Brain microvascular endothelial cell (primary cell): ENCODE measurements at places on chromosomes 6 and 20.

- peak; percentile 9 for DNase-seq
Observed at GRCh38 chr6:113306552-113307145, 550.5 kb upstream of the MARCKS start.

GRCh38 chr6:57123111-57123510 lies 33.1 kb downstream of the ZNF451 start:
- DNase-seq, result no peak

DNA sequence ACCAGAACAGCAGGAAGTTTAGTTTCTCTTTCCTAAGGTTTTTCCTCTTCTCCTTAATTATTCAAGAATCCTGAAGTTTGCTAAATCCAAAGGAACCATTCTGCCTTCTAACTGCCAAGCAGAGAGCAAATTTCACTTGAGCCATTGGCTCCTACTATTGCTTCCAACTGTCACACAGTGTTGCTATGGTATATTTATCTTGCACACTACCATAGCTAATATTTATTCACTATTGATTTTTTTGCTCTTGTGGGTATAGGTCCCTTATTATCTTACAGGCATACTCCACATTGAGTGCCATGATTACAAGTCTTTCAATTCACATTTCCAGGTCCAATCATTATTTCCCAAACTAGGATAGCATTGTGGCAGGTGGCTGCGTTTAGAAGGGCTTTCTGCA lies 266.7 kb upstream of the FLRT3 start:
- DNase-seq, result no peak

DNA sequence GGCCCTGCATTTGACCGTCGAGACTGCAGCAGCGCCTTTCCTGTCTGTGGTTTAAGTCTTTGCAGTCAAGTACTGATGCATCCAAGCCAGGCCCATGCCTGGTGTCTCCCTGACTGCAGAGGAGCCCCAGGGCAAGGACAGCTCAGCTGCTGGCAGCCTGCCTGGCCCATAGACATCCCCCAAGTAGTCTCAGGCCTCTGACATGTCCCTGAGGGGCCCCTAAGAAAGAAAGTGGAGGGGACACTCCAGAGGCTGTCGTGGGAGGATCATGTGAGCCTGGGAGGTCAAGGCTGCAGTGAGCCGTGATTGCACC lies 18.0 kb downstream of the HRH3 start:
- DNase-seq, result no peak

DNA sequence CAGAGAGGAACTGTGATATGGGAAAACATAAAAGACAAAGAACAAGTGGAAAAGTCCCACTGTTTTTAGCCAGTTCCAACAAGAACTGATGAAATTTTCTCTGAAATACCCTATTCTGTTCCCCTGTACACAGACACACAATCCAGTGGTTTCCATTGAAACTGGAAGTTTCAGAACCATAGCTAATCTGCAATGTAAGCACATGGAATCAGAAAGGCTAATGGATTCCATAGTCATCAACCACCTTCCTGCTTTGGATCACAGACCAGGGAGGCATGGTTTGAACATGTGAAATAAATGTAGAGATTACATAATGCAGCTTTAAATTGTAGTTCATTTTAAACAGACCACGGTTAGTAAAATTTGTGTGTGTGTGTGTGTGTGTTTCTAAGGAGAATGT lies 242.1 kb downstream of the GJA1 start:
- no peak for DNase-seq

DNA sequence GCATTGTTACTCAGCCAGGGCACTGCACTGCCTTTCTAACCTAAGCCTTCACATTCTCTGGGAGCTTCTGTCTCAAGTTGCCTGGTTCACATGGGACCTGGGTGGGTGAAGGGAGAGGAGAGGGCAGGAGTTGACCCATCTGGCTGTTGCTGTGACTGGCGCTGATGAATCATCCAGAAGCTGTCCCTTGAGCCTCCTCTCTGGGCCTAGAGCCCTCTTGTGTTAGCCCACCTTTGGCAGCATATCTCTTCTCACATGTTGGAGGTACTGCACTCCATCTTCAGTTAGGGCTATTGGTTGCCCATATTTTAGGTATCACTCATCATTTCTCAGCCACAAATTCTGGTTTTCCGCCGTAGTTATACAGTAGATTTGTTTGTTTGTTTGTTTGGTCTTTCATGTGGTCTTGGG lies 19.8 kb downstream of the XRN2 start:
- peak; percentile 10 for DNase-seq

GRCh38 chr6:67411036-67411435 lies 1224.0 kb upstream of the ADGRB3 start:
- DNase-seq, result peak; percentile 2
